Effector CD8-positive, alpha-beta T cell (primary cell): ENCODE measurements at places on chromosomes 4 and X.

DNA sequence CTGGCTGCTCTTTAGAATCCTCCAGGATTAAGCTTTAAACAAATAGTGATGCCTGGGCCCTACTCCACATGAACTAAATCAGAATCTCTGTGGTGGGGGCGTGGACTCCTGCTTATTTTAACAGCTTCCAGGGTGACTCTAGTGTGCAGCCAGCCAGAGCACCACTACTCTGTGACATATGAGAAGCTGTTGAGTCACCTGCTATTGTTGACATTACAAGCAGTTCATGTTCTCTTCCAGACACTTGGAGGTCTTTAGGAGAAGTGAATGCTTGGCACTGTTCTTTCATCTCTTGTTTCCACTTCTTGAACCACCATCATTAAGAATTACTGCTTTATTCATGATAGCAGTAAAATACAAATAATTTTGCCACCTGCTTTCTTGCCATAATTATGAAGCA is 426 bp upstream of the C4orf51 start:
- no peak for DNase-seq

DNA sequence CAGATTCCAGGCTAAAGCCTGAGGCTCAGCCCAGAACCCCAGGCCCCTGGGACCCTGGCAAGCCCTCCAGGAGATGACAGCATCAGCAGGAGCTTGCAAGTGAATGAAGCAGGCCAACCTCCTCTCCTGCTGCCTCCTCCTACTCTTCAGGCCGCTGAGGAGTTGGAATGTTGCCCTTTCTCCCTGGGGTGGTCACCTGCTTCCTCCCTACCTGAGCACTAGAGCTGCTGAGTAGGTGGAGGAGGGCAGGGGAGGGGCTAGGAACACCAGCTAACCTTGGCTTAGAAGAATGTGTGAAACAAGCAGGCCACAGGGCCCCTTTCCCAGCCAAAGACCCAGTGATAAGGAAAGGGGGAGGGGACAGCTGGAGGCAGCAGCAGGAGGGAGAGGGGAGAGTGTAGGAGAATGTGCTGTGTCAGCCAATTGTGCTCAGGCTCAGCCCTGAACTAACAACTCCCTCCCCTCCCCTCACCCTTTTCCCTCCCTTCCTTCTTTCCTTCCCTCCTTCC is 58.0 kb downstream of the PJA1 start:
- DNase-seq: no peak

GRCh38 chr4:176920694-176921093 is 128.0 kb upstream of the VEGFC start:
- DNase-seq: no peak

GRCh38 chr4:158624889-158625478 is 46.7 kb downstream of the C4orf46 start:
- no peak for DNase-seq

GRCh38 chrX:42803320-42803719 is 25.4 kb upstream of the PPP1R2C start:
- DNase-seq: no peak

DNA sequence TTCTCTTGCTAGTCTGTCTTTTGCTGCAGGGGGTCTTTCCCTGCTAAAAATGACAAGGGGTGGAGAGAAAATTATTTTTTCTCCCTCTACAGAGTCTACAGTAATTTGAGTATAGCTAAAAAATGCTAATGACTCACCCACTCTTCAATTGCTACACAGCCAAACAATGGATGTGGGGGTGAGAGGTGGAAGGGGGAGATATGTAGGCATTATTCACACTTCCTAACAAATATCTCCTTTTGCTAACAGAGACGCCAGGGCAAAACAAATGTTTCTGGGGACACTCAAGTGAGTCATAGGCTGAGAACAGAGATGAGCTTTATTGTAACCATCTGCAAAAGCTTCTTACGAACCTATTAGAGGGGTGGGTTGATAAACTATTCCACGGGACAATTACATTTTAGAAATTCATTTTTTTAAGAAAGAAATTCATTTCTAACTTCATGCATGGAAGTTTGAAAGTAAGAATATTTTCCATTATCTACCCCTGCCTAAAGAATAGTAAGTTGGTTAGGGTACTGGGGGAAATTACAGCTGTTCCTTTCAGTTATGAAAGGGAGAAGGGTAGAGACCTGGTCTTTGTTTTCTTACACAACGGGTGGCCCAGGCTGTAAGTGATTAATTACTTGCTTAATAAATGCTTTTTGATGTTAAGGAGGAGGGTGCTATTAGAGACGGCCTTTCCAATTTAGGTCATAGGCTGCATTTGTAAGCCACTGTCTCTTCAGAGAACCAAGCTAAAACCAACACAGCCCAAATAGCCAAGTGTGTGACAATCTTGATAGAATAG is 12.8 kb downstream of the SCD5 start:
- no peak for DNase-seq
